ENCODE measurements at places on chromosomes 4 and X.

DNA sequence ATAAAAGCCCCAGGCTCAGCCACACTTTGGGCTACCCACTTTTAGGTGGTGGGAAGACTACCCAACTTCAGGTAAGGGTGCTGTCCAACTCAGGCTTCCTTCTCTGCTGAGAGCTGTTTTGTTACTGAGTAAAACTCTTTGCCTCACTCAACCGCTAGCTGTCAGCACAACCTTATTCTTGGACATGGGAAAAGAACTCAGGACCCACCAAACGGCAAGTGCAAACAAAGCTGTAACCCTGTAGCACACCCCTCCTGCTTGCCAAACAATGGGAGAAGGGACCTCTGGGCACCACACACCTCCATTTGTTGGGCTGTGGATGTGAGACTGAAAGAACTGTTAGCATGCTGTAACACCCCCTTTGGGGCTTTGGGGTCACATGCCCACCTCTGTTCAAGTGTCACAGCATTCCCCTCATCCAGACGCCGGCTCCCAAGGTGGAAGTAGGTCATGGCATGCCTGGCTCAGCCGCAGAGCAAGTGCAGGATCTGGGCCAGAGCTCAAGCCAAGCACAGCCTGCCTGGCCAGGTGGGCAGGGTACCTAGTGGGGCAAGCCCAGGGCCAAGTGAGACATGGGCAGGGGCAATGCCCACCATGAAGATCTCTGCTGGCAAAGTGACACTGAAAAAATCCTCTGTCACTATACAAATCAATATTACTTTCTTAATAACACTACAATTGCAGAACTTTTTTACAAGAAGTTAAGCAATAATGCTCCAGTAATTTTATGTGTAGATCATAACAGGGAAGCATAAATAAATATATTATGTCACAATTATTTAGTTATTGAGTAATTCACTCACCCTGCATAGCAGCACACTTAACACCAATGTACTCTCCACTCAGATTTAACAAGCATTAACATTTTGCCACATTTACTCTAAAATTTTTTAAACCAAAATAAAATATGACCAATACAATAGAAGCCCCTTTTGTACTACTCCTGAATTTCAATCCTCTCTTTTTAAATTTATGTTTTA lies 107.2 kb downstream of the TBCK start:
- no peak for DNase-seq

GRCh38 chr4:46937493-46937892 lies 28.4 kb upstream of the COX7B2 start:
- no peak for DNase-seq

- DNase-seq, result no peak
Observed at GRCh38 chr4:138981930-138982390, 33.6 kb upstream of the NOCT start.

- no peak for DNase-seq
Observed at GRCh38 chr4:15158406-15159091, 156.3 kb downstream of the CPEB2 start.

- DNase-seq, result no peak
Observed at GRCh38 chr4:14138106-14138505, 510.6 kb upstream of the BOD1L1 start.

DNA sequence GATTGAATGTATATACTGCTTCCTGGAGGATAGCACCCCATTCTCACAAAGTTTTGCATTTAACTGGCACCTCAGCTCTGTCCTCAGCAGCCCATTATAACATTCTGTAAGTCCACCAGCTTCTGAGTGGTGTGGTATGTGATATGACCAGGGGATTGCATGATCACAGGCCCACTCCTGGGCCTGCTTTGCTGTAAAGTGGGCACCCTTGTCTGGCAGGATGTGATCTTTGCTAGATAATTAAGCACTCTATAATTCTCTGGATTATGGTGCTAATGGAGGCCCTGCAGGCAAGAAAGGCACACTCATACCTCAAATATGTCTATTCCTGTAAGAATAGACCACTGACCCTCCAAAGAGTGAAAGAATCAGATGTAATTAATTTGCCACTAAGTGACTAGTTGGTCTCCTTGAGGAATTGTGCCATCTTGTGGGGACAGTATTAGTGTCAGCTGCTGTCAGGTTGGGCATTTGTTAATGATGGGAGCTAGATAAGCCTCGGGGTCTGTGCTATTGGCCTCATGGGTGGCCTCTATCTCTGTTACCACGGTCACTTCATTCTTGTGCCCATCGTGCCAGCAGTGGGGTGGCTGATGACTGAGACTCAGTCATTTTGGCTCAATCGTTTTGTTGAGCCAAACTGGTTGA lies 2.2 kb upstream of the CFI start:
- no peak for DNase-seq

DNA sequence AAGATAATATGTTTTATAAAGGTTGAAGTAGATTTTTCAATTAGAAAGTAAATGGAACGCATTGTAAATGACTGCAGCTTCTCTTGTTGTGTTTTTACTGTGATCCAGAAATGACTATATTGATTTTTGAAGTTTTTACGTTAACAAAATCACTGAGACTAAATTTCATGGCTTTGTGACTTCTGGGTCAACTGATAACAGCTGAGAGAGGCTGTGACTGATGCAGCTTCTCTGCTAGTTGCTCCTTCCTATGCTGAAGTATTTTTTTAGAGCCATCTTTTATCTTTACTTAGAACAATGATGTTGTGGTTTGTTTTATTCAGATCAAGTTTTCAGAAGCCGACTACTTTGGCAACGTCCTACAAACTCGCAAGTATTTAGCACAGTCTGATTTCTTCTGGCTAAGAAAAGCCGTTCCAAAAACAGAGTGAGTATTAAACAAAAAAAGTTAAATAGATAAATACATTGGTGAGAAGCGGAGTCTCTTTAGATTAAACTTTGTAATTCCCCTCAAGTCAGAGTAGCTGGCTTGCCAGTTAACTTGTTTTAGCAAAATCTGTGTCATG lies 94.7 kb upstream of the CBLL2 start:
- DNase-seq, result no peak

- no peak for DNase-seq
Observed at GRCh38 chr4:80343887-80344286, 8.4 kb downstream of the CFAP299 start.

GRCh38 chr4:169823685-169824084 lies 65.9 kb upstream of the HPF1 start:
- DNase-seq, result no peak

GRCh38 chr4:66430856-66431255 lies 760.6 kb upstream of the EPHA5 start:
- no peak for DNase-seq

GRCh38 chrX:150483356-150483985 lies 85.0 kb upstream of the MTM1 start:
- no peak for DNase-seq
